Karpas-422 (cell line): ENCODE measurements at places on chromosomes 11 and 22. TPM values are rescaled to one million over a fixed set of nuclear protein-coding genes. Genes with fewer than 3 reads are reported as not detected.
A peak's percentile ranks its signal among the peaks of the same experiment; 100 is the strongest.

- no peak for DNase-seq
These were observed 13.3 kb downstream of the IL10RA start for GRCh38 chr11:117999354-117999993.

GRCh38 chr22:31504282-31504681 lies 7.9 kb downstream of the SFI1 start:
- peak; percentile 11 for DNase-seq

GRCh38 chr11:102676084-102676483 lies 29.5 kb downstream of the MMP27 start:
- no peak for DNase-seq

DNA sequence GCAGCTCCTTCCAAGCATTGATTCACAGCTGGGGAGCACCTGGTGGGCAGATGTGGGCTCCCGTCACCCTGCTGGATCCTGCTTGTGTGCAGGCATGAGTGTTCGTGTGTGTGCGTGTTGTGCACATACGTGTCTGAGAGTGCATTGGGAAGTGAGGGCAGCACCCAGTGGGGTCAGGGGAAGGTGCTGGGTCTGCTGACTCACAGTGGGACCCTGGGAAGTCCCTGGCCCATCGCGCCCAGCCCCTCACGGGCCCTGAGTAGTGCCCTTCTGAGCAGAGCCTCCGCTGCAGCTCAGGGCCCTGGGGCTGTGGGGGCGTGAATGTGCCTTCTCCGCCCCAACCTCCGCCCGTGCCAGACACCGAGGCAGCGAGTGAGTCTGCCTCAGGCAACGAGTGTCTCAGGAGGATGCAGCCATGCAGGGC lies 36.8 kb downstream of the WNT11 start:
- DNase-seq: no peak

DNA sequence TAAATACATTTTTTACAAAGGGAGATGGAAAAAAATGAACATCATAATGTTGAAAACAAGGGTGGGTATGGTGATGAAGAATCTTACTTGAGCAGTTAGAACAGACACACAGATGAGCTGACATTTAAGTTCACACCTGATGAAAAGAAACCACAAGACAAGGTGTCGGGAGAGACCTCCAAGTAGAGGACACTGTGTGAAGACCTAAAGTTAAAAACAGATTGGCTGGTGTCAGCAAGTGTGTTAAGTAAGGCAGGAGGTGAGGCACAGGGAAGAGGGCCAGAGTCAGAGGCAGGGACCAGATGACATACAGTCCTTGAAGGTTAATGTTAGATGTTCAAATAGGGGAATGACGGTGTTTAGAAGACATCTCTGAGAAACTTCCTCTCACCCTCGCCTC lies 236.8 kb downstream of the FAT3 start:
- DNase-seq: no peak

The PRRG4 gene
- 0.11 and 0.19 TPM in 2 replicates for total RNA-seq
